ENCODE measurements at places on chromosomes 3 and 15. TPM values are rescaled to one million over a fixed set of nuclear protein-coding genes. Genes with fewer than 3 reads are reported as not detected.

- DNase-seq = no peak
These were observed 446.6 kb upstream of the BCHE start for GRCh38 chr3:166283840-166284239.

ATR gene
- 50.8 TPM for polyA plus RNA-seq

TIMP4 gene
- 4.2 TPM for polyA plus RNA-seq

FHIT gene
- polyA plus RNA-seq = 9.2 TPM

PBRM1 gene
- polyA plus RNA-seq = 15.7 TPM

DNA sequence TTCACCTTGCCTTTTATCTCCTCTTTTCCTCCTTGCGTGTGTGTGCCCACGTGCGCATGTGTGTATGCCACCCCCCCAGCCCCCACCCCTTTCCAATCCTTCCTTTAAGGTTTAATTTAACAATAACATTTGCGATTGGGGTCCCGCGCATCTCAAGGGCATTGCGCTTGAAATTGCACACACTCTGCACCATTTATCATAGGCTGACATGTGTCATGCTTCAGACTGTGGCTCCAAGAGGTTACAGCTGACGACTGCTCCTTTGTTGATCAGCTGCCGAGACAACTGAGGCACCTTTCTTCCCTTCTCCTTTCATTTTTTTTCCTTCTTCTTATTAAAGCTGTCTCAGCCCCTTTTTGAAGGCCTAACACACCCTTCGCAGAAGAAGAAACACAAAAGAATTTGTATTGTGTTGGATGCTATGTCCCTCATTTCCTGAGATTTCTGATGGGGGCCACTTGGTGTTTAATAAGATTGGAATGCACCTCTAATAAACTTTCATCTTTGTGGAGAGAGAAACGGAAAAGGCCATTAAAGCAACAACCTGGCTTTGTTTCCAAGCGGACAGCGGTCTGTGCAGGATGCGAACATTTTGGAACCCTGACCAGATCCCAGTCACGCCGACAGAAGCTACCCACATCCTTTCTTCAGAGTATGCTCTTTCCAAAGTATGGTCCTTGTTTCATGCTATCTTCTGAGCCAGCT, 470.1 kb downstream of the MCTP2 start:
- DNase-seq = no peak

GRCh38 chr3:161854232-161854771, 357.7 kb downstream of the OTOL1 start:
- no peak for DNase-seq

DNA sequence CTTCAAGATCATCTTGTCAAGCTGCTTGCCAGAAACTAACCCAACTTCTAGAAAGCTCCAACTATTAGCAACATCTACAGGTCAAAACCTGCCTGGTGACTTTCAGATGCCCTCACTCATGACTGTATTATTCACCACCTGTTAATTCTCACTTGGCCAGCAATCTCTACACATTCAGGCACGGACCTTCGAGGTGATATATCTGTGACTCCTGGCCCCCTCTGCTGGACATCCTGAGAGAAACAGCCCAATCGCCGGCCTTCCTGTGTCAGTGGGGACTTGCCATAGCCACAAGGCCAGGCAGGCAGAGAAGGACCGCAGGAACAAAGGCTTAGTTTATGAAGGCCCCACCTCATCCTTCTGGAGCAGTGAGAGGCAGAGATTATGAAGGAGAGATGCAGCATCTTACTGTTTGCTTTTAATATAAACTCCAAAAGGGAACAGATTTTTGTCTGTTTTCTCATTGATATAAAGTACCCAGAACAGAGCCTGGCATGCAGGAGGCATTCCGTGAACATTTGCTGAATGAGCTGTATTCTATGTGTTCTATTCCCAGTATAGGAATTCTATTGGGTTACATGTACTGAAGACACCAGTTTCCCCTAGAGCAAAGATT, 24.4 kb upstream of the OCA2 start:
- DNase-seq = no peak

DNA sequence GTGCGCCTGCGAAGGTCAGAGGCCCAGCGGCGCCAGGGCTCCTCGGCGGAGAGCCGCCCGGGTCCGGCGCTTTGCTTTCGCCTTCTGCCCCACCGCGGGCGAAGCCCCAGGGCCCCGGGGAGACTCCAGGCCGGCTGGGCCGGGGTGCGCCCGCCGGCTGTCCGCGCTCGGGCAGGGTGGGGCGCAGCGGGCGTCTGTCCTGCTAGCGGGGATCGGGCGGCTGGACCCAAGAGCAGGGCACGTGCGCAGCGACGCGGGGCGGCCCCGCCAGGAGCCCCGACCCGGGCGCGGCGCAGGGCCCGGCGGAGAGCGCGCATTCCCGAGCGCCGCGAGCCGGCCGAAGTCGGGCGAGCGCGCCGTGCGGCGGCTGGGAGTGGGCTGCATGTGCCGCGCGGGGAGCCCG, 569 bp upstream of the ALDH1A3 start:
- DNase-seq = no peak

GRCh38 chr15:72809329-72809728, 25.8 kb upstream of the ADPGK start:
- no peak for DNase-seq

DNA sequence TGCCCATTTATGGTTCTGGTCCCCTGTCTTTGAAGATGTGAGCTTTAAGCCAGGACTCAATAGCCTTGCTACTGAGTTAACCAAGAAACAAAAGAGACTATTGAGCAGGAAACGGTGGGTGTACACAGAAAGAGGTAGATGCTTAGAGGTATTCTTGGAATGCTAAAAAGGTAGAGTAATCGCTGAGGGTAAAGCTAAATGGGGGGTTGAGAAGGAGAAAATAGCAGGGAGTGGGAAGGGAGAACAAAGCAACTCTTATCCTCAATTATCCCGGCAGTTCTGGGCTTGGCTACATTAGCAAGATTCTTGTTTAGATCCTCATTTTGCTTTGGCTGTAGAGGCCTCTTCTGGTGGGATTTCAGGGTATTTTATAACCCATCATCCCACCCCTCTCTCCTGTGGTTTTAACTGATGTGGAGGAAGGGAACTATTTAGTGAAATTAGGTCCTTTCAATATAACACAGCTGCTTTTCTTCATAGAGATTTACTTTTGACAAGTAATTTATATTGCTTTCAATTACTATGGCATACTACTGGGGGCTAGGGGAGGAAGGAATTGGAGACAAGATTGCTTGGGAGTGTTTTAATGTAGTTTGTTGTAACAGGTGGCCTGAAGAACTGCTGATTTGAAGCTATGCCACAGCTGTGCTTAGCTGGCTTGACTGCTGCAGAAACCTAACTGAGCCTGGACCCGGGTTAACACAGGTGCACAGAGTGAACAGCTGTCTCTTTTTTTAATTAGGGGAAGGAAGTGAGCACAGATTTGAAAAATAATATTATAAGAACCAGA, 234.3 kb upstream of the CCDC54 start:
- no peak for DNase-seq

DNA sequence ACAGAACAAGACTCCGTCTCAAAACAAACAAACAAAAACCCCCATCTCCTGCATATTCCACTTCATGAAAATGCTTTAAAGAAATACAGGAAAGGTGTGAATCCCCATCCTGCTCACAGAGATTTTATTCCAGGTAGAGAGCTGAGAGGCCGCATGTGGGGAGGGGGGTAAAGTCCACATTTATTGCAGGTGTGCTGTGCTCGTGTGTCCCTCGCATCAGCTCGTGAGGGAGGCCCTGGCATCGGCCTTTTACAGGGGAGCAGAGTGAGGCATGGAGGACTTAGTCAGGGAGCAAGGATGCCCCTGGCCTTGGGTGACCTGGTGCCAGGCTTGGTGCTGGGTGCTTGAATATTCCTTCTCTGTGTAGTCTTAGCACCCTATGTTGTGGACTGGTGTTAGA, 413.5 kb upstream of the C2CD4B start:
- DNase-seq = no peak

GRCh38 chr15:61511089-61511488, 282.0 kb upstream of the RORA start:
- DNase-seq = no peak

DNA sequence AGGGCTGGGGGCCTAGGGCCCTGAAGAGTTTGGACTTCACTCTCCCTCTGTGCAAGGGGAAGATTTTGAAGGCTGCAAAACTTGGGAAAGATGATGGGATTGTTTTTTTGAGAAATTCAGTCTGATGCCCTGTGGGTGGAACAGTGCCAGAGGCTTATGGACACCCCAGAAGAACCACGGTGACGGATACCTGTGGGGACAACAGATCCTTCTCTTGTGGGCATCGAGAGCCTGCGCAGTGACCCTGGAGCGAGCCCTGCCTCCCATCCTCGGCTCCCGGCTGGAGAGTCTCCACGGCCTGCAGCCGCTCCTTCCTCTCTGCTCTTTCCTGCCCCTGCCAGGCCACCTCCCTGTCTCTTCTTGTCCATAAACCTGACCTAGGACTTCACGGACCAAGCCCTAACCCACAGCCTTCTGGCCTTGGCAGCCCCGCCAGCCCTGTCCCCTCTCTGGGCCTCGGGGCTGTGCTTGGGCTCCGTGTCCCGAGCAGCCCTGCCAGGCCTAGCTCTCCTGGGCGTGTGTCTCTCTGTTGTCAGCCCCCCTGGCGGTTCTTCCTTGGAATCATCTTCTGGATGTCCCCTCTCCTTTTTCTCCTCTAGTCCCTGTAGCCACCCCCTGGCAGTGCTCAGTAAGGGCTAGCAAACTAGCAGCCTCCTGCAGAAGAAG, 98.4 kb downstream of the VGLL4 start:
- DNase-seq = no peak

GRCh38 chr3:126490619-126491018, 14.9 kb upstream of the ZXDC start:
- no peak for DNase-seq

LYZL4 gene
- polyA plus RNA-seq = 0.46 TPM

ATP8B4 gene
- polyA plus RNA-seq = 8.3 TPM

HEG1 gene
- 4.7 TPM for polyA plus RNA-seq

DNA sequence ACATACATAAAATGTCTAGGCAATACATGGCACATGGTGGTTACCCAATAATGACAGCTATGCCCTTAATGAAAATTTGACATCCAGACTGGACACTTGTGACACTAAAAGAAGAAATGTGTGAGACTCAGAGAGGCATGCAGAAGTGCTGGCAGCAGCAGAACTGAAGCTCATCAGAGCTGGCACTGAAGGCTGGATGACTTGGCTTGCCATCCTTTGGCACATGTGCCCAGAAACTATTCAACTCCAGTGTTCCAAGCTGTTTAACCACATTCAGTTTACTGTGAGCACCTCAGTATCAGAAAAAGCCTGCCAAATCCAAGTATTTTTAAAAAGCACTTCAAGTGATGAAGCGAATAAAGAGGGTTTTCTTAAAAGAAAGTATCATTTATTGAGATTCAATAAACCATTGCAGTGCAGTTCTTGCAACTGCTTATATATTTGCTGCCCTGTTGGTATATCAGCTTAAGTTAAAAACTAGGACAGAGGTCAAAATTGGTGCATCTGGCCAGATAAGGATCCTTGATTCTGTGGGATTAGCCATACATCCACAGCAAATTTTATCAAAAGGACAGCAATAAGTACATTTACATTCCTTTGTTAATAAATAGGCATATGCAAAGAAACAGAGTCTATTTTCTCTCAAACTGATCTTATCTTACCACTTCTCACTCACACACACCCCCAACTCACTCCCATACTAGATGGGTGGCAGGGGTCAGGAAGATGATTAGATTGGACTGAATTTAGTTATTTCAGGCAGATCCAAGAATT, 15.8 kb downstream of the IGSF11 start:
- no peak for DNase-seq

DNA sequence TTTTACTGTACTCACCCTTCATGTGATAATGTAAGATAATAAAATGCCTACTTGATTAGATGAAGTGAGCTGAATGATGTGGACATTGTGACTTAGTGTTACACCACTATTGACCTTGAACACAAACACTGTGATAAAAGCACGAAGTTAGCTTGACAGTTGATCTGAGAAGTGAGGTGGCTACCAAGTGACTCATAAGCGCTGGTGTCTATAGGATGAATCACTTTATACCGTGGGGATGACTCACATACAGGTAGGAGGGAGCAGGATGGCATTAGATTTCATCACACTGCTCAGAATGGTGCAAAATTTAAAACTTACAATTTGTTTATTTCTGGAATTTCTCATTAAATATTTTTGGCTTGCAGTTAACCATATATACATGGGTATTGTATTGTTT, 174.7 kb upstream of the CNTN3 start:
- DNase-seq = no peak

ALDH1L1 gene
- 15.6 TPM for polyA plus RNA-seq

ALDH1A3 gene
- polyA plus RNA-seq = 7.8 TPM

DNA sequence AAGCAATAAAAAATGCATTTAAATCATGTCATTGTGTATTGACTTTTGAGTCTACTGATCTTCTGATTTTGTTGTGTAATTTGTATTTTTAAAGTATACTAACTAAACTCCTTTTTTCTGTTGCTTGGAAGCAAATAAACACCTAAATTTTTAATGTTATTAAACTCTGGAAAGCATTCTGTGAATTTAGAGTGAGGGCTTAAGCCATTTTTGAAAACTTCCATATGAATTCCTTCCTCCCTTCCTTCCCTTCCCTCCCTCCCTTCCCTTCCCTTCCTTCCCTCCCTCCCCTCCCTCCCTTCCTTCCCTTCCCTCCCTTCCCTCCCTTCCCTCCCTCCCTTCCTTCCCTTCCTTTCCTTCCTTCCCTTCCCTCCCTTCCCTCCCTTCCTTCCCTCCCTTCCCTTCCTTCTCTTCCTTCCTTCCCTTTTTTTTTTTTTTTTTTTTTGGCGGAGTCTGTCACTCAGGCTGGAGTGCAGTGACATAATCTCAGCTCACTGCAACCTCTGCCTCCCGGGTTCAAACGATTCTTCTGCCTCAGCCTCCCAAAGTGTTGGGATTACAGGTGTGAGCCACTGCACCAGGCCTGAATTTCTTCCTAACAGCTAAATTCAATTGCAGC, 56.6 kb upstream of the SENP5 start:
- DNase-seq = no peak

GRCh38 chr3:50299929-50300680, 900 bp upstream of the HYAL3 start:
- DNase-seq = no peak

GRCh38 chr3:177735431-177735830, 538.1 kb upstream of the TBL1XR1 start:
- no peak for DNase-seq

- no peak for DNase-seq
These were observed 74.6 kb downstream of the FMN1 start for GRCh38 chr15:33119865-33120264.

DNA sequence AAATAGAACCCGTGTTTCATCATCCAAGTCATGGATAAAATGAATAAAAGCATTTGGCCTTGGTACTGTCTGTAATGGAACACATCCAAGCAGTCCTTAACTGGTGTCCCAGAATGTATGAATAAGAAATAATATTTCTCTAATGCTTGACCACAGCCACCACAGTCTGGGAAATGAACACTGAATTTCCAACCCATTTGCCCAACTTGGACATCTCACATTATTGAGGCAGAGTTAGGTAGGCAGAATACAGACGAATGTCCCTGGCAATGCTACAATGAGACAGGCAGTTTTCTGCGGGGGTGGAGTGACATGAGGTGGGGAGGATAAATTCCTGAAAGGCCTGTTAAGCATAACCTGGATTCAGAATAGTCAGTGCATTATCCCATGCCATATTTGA, 245.7 kb downstream of the ZIC1 start:
- DNase-seq = no peak

GRCh38 chr3:22474706-22475445, 723.9 kb upstream of the ZNF385D start:
- no peak for DNase-seq

GPR149 gene
- polyA plus RNA-seq = 0.02 TPM

UCN2 gene
- 4.7 TPM for polyA plus RNA-seq

GRCh38 chr15:48842501-48842900, 31.6 kb upstream of the CEP152 start:
- no peak for DNase-seq

BLM gene
- polyA plus RNA-seq = 13.2 TPM

GRCh38 chr3:168249205-168249549, 153.5 kb upstream of the GOLIM4 start:
- DNase-seq = no peak
